ENCODE measurements at places on chromosomes 1 and 21.

DNA sequence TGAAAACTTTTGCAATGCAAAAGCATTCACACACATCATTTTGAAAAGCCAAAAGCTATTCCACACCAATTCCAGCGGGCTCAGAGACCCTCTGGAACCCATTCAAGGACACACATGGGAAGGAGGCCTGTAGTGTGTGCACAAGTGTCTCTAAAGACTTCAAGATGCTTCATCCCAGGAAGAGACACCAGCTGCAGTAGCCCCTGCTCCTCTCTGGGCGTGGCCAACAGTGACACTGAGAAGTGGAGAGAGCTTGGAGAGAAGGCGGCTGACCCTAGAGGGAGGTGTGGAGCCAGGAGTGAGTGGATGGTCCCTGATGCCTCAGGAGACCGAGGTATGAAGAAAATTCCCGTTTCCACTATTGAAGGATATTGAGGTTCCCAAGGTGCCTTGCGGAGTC lies 14.9 kb upstream of the TNNI1 start:
- no peak for DNase-seq

GRCh38 chr1:215710036-215710898 lies 143.2 kb downstream of the KCTD3 start:
- DNase-seq, result peak; percentile 48

DNA sequence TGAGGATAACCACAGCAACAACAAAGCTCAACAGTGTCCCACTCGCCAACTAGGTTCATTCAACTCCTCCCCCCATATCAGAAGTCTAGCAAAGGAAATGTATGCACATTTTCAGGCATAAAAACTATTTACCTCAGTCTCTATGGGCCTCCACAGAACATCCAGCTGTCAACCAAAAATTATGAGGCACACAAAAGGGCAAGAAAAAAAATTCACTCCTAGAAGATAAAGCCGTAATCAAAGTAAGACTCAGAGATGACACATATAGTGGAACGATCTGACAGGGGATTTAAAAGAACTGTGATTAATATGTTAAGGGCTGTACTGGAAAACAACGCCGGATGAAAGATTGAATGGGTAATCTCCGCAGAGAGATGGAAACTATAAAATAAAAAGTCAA lies 158.7 kb downstream of the NTPCR start:
- DNase-seq, result no peak

- DNase-seq, result no peak
Observed at GRCh38 chr1:177228693-177229065, 57.9 kb downstream of the BRINP2 start.

DNA sequence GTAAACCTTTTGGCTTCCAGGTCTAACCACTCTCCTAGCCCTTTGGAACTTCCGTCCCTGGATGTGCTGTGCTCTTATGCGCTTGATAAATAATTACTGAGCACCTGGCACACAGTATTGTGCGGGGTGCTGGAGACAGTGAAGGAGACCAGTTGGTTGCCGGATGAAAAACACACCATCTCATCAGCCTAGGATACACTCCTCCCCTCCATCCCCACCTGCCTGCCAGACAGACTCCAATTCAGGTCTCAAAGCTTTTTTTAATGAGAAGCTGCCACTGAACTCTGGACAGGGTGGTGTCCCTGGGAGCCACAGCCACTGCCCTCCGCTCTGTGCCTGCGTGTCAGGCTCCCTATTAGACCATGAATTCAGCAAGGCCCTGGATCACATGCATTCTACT lies 9.2 kb downstream of the GNB1 start:
- DNase-seq, result no peak

- no peak for DNase-seq
Observed at GRCh38 chr1:229158927-229159326, 112.0 kb upstream of the RAB4A start.

- DNase-seq, result no peak
Observed at GRCh38 chr1:200780545-200781369, 42.1 kb downstream of the CAMSAP2 start.

GRCh38 chr1:90881034-90881433 lies 140.8 kb downstream of the ZNF644 start:
- no peak for DNase-seq

- DNase-seq, result peak; percentile 90
Observed at GRCh38 chr21:29195981-29196669, 65.7 kb downstream of the MAP3K7CL start.

GRCh38 chr1:6414443-6414844 lies 5.3 kb downstream of the HES2 start:
- peak; percentile 53 for DNase-seq

- no peak for DNase-seq
Observed at GRCh38 chr1:176989023-176989422, 175.5 kb downstream of the ASTN1 start.

DNA sequence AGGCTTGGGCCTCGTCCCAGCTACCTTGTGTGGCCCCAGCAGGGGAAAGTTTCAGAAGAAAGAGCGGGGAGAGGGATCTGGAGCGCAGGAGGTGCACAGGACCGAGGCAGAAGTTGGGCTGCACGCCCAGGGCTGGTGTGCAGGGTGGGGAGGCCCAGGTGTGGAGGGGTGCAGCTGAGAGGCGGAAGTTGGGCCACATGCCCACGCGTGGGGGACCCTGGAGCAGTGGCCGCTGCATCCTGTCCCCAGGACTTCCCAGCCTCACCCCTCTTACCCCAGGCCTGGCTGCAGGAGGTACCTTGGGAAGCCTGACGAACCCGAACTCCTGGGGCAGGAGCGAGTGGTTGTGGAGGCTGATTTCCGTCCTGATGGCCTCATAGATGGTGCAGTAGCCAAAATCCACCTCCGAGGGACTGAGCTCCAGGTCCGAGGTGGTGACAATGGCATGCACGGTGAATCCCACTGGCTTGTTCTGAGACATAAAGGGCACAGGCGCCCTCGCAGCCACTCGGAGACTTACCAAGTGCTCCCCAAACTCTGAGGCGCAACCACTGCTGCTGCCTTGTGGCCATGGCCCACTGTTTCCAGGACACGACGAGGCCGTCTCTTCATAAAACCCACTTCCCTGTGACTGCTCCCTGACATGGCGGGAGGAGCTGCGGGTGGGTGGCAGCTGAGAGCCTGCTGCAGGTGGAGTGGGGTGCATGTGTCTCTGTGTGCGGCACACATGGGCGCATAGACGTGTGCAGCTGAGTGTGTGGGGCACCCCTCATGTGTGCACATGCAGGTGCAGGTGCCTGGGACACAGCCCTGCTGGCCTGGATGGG lies 20.4 kb upstream of the TMEM52 start:
- DNase-seq, result no peak

GRCh38 chr1:72224506-72224905 lies 57.8 kb downstream of the NEGR1 start:
- DNase-seq, result no peak

- no peak for DNase-seq
Observed at GRCh38 chr1:187396929-187397796, 568.4 kb downstream of the PLA2G4A start.

- DNase-seq, result peak; percentile 74
Observed at GRCh38 chr1:28877132-28877781, 37.1 kb upstream of the EPB41 start.

GRCh38 chr1:228420968-228421826 lies 4.5 kb upstream of the TRIM17 start:
- DNase-seq, result no peak

- DNase-seq, result no peak
Observed at GRCh38 chr1:33161061-33161681, 20.7 kb downstream of the TRIM62 start.

- DNase-seq, result no peak
Observed at GRCh38 chr1:59645893-59646292, 168.9 kb upstream of the HOOK1 start.

- DNase-seq, result peak; percentile 36
Observed at GRCh38 chr1:117014209-117014608, 12.6 kb downstream of the CD101 start.

GRCh38 chr1:85334962-85335361 lies 58.5 kb upstream of the BCL10 start:
- DNase-seq, result no peak

DNA sequence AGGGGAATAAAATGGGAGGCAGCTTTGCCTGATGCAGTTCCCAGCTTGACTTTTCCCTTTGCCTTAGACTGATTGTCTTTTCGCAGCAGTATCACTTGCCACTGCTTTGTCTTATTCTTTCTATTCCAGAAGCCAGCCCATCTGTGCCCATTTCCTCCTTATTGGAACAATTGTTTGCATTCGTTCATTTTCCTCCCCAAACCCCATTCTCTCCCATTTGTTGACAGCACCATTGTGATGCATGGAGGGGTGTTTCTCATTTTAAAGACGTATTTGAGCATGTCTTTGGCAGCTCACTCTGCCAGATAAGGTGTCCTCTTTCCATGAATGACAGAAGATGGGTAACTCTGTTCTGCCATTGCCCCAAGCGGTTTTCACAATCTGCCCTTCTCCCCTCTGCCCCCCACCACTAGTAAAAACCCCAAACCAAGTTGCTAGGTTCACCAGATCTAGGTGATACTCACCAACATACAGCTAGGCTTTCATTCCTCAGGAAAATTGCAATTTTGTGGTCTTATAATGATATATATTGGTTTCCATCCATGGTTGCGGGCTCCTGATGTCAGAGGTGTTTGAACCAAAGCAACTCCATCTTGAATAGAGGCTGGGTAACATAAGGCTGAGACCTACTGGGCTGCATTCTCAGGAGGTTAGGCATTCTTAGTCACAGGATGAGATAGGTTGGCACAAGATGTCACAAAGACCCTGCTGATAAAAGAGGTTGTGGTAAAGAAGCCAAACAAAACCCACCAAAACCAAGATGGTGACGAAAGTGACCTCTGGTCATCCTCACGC lies 30.8 kb downstream of the SERBP1 start:
- DNase-seq, result no peak

DNA sequence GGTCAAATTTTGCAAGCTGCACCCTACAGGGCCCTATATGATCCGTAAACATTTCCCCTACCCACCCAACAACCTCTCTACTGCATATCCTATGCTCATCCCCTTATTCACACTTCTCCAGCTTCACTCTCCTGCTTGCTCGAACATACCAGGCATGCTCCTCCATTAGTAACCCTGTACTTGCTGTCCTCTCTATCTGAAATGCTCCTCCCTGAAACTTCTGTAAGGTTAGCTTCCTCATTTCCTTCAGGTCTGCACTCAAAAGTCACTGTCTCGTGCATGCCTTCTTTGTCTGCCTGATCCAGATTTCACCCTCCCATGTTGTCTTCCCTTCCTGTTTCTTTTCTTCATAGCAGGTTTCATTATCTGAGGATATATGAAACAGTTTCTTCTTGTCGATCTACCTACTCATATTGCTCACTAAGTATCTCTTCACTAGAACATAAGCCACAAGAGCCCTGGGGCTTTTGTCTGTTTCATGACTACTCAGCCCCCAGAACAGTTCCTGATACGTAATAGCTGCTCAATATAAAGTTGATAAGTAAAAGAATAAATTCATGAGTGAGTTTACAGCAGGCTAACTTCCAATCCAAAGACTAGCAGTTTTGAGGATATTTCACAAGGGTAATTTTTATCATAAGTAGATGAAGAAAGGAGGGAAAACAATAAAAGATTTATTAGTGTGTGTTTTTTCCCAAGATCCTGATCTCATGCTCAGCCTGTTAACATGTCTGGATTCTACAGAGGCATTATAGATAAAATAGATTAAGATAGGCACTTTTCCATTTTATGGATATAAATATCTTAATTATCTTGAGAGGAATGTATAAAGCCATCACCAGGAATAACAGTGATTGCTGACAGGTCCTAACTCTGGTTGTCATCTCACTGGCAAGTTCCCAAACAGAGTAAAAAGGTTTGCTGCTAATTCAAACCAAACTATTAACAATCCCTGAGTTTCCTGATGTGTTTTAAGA lies 392.5 kb upstream of the ESRRG start:
- DNase-seq, result no peak

- no peak for DNase-seq
Observed at GRCh38 chr21:46128106-46128932, 27.1 kb downstream of the FTCD start.

- no peak for DNase-seq
Observed at GRCh38 chr21:41932576-41933312, 21.1 kb downstream of the C2CD2 start.

- no peak for DNase-seq
Observed at GRCh38 chr1:226390681-226391080, 17.2 kb downstream of the PARP1 start.

DNA sequence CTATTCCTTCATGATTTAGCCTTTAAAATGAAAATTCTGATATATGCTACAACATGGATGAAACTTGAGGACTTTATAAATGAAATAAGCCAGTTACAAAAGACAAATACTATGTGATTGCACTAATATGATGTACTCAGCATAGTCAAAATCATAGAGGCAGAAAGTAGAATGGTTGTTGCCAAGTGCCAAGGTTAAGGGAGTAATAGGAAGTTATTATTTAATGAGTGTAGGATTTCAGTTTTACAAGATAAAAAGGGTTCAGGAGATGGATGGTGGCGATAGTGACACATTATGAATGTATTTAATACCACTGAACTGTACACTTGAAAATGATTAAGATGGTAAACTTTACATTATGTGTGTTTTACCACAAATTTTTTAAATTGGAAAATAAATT lies 73.1 kb upstream of the FMN2 start:
- no peak for DNase-seq

GRCh38 chr1:179883040-179883744 lies 1.1 kb downstream of the TOR1AIP1 start:
- peak; percentile 52 for DNase-seq

- no peak for DNase-seq
Observed at GRCh38 chr1:114286179-114286578, 132.5 kb upstream of the SYT6 start.

DNA sequence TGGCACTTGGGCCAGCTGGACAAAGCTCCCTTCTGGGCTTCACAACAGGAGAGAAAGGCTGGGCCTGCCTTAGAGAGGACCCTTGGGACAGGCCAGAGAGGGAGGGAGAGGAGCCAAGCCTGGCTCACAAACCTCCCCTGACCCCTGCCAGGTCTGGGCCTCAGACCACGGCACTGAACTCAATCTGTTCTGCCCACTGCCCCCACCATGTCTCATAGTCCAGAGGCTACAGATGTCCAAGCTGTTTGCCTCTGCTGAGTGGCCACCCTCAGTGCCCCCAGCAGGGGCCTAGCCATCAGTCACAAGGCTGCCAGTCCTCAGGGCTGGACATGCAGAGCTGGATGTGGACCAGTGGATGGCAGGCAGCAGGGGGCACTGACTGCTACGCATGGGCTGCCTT lies 13.0 kb upstream of the DMBX1 start:
- no peak for DNase-seq

DNA sequence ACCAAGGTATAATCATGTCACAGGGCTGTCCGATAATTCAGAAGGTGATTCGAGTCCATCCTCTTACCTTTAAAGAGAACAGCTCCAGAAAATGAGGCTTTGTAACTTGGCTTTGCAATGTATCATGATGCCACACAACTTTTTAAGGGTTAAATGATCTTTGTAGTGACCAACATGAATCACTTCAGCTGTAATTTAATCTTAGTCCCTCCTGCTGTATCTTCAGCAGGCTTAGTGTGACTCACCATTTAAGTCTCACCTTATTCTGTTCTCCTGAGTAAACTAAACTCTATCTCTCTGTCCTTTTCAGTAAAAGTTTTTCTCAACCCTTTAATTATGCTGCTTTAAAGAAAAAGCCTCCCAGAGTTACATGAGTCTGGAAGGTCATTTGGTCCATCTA lies 1.9 kb upstream of the HIVEP3 start:
- no peak for DNase-seq

Data from activated CD4-positive, alpha-beta T cell treated with anti-CD3 and anti-CD28 coated beads, Interleukin-2, amount 50 U/mL, for 16 hours (primary cell).